ENCODE measurements at places on chromosomes 3 and 15.

- DNase-seq = peak; percentile 66
Observed at GRCh38 chr15:62068071-62068809, 1.5 kb downstream of the C2CD4A start.

DNA sequence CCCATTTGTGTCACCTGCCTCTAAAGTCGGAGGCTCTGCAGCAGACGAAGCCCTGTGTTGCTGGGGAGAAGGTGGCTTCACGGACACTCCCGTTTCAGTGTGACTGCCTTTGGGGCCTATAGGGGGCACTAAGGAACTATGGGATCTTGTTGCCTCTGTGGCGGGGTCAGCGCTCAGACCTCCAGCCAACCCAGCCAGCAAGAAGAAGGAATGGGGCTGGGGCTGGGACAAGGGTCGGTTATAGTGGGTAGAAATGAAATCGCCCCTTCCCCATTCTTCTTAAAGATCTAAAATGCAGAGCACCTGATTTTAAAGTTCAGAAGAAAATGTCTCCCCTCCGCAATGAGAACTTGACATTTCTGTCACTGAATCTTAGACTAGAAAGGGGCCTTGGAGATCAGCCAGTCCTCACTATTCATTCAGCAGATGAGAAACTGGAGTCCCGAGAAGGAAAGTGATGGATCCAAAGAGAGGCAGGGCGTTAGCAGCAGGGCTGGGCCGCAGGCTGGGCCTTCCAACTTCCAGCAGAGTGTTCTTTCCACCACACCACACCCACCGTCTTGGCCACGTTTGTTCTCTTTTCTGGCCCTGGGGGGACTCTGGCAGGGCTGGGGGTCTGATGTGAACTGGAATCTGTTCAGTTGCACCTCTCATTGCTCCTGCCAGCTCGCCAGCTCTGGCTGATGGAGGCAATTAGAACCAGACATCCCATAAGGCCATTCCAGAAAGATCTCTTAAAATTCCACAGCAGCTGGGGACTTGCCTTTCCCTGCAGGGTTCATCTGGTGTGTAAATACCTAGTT is 195.4 kb downstream of the OPA1 start:
- peak; percentile 87 for DNase-seq

- DNase-seq = peak; percentile 76
Observed at GRCh38 chr3:64445109-64445943, 220.1 kb upstream of the PRICKLE2 start.

GRCh38 chr3:53114412-53115074 is 15.7 kb downstream of the RFT1 start:
- DNase-seq = no peak

GRCh38 chr15:38671675-38672254 is 107.2 kb upstream of the RASGRP1 start:
- no peak for DNase-seq

- peak; percentile 92 for DNase-seq
Observed at GRCh38 chr15:75043509-75044257, 20.3 kb downstream of the PPCDC start.

- DNase-seq = peak; percentile 28
Observed at GRCh38 chr15:52031556-52031955, 12.5 kb downstream of the MAPK6 start.

DNA sequence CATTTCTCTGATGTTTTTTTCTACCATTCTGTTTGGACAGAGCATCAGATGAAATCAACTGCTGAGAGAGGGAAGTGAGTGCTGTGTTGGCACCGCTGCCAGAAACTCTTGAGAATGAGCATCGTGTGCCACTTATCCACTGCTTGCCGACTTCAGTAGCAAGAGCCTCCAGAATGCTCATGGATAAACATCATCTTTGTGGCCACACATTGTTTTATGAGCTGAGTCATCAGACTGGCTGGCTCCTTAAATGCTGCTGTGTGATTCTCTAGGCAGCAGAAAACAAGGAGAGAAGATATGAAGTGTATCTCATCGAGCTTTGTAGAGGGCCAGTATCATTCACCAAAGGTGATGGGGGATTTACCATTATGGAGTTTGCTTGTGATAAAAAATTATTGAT is 3.4 kb upstream of the DOCK3 start:
- peak; percentile 46 for DNase-seq

- DNase-seq = no peak
Observed at GRCh38 chr3:99410789-99411311, 227.5 kb upstream of the COL8A1 start.

All from hepatocyte (in vitro differentiated cells).